Activated CD4-positive, alpha-beta T cell treated with anti-CD3 and anti-CD28 coated beads, Interleukin-2, Interleukin-4, amounts not matched to agents 100 ng/mL and 50 ng/mL, durations not matched to agents 16 hours and 8 hours (primary cell): ENCODE measurements at places on chromosomes 12 and 14.
A peak's percentile ranks its signal among the peaks of the same experiment; 100 is the strongest.

- DNase-seq, result no peak
Observed at GRCh38 chr12:89857652-89858274, 149.1 kb upstream of the ATP2B1 start.

DNA sequence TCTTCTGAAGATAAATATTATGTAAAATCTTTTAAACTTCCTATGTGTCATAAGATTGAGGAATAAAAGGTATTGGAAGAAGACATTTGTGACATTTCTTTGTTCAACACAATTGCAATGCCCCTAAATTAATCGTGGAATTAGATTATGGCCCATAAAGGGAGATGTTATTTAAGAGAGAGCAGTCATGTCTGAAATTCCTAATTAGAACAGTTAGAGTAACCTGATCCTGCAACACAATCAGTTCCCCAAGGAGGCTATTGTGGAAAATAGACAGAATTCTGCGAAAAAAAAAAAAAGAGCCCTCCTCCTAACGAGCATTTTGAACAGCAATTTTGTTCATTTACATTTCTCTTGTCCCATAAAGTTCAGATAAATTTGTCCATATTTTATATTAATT, 339.5 kb downstream of the PAWR start:
- DNase-seq, result no peak

DNA sequence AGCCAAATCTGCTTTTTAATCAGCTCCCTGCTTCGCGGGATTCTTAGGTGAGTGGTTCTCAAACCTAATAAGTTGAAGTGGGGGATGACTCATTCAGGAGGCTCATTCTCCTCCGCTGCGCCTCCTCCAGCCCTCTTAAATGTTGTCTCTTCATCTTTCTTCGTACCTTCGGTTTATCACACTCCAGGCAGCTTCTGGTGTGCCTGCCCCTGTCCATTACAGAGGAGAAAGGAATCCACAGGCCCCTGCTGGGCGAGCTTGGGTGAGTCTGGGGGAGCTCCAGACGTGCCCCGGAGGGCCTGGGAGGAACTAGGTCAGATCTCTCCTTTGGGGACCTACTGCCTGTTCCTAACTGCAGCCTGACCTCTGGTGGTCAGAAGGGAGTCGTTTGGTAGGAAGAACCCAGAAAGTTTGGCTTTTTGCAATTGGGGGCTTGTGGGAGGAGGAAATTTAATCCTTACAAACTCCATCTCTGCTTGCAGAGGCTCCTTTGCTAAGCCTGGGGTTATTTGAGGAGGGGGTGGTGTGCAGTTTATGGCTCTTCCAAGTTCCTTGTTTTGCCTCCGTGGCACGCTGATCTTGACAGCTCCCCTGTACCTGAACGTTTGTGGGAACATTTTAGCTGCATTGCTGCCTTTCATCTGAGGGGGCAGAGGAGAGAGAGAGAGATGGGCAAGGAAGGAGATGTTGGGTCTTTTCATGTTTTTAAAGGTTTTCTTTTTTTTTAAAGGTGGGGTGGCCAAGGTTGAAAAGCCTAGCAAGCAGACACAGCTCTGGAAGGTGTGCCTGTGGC, 84.1 kb upstream of the GNG2 start:
- peak; percentile 36 for DNase-seq

DNA sequence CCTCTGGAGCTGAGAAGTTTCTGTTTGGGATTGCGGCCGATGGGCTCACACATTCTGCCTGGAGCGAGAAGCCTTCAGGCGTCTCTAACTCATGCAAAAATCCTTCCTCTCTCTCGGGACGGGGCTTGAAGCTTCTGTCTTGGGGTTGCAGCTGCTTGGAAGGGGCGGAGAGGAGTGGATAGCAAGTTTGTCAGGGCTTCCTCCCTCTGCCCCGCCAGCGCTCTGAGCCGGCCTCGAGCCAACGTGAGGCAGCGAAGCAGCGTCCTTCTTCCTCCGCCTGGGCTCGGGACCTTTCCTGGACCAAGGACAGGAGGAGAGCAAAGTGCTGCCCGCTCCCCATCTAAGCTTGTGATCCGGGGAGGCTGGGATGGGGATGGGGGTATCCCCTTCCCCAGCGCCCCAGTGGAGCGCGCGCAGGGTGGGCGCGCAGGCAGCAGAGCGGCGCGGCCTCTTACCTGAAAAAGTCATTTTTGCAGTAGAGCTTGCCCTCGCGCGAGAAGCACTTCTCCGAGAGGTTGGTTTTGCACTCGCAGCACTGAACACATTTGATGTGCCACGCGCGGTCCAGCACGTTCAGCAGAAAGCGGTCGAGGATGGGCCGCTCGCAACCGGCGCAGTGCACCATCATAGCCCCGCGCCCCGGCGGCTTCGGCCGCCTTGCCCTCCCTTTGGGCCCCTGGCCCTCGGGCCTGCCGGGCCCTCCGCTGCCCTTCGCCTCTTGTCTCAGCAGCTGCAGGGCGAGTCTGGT, 626 bp downstream of the LHX5 start:
- no peak for DNase-seq

- DNase-seq, result no peak
Observed at GRCh38 chr12:92425165-92425564, 277.6 kb upstream of the PLEKHG7 start.

DNA sequence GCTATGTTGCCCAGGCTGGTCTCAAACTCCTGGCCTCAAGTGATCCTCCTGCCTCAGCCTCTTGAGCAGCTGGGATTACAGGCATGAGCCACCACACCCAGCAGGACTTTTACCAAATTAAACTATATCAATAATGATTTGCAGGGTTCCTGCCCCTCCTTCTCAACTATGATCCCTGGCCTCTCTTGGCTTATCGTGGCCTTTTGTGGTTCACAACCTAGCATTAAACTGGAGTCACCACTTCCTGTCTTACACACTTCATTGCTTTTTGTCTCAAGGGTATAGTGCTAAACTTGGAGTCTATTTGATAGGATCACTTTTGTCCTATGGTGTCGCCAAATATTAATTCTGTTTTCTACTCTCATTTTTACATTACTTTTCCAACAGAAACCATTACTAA, 64.5 kb downstream of the SEC23A start:
- no peak for DNase-seq

- no peak for DNase-seq
Observed at GRCh38 chr14:23578560-23579310, at the start of gene JPH4. TSS of gene JPH4 (minus strand) at chr14:23578790. CDS start at chr14:23577453, 1,337 bp downstream.

- DNase-seq, result no peak
Observed at GRCh38 chr12:66020481-66020880, 110.1 kb downstream of the LLPH start.

GRCh38 chr14:32694795-32695449, 243.8 kb upstream of the NPAS3 start:
- DNase-seq, result no peak

DNA sequence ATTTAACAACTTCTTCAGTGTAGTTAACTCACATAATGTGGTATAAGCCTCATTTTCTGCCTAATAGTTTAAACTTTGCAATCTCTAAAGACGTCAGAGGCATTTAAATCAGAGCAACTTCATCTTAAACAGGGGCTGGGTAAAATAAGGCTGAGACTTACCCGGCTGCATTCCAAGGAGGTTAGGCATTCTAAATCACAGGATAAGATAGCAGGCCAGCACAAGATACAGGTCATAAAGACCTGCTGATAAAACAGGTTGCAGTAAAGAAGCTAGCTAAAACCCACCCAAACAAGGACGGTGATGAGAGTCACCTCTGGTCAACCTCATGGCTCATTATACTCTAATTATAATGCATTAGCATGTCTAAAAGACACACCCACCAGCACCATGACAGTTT, 115.6 kb upstream of the PKP2 start:
- no peak for DNase-seq

DNA sequence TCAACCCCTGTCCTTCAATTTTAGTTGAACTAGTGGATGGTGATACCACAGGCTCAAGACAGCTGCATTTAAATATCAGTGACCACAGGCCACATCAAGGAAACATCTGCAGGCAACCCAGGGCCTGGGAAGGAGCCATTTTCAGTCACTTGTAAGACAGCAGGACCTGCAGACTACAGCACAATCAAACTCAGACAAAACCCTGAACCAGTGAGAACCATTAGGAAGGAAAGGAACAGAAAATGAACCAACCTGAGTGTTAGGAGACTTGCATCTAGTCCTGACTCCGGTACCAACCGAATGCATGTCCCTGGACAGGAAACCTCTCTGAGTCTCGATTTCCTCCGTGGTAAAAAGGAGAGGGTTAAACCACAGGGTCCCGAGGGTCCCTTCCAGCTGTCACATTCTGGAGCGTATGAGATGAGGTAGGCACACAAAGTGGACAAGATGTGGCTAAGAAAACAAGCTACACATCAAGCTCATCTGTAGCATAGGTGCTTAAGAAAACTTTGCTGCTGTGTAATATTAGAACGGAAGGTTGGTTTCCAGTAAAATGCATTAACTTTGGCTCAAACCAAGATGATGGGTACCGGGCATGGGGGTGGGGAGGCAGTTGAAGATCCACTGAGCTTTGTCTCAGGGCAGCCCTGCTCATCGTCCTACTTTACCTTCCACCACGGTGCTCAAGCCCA, 1.6 kb upstream of the CDKN1B start:
- peak; percentile 66 for DNase-seq

DNA sequence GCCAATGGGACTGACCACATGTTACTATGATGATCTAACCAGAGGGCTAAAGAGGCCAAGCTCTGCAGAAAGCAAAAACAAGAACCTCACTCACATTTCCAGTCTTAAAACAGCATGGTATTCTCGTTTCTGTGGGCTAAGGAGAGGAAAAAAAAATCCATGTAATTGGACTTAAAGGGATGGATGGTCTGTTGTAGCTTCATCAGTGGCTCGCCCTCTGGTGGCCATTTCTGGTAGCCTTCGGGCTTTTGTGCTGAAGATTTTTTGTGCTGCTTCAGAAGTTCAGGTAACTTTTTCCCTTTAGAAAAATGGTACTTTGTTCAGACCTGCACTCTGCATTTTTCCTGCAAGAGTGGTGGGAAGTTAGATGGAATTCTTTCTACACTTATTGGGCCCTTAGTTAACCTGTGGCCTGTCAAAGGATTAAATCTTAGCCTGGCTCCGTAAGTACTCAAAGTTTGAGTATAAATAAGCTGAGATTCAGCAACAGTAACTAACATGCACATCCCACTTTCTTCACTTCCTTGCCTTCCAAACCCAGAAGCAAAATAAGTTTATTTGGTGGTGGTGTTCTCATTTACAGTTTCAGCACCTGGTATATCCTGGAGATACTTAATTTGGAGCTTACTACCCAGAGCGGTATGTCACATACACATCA, 22.3 kb downstream of the DCAF4 start:
- DNase-seq, result peak; percentile 60

GRCh38 chr12:130768120-130768519, 52.0 kb upstream of the RIMBP2 start:
- DNase-seq, result peak; percentile 51

GRCh38 chr12:8037046-8037663, 4.6 kb downstream of the FOXJ2 start:
- DNase-seq, result no peak

GRCh38 chr12:122951979-122952892, 14.0 kb downstream of the ABCB9 start:
- peak; percentile 77 for DNase-seq

GRCh38 chr14:68888025-68888850, 90.9 kb downstream of the ACTN1 start:
- no peak for DNase-seq

DNA sequence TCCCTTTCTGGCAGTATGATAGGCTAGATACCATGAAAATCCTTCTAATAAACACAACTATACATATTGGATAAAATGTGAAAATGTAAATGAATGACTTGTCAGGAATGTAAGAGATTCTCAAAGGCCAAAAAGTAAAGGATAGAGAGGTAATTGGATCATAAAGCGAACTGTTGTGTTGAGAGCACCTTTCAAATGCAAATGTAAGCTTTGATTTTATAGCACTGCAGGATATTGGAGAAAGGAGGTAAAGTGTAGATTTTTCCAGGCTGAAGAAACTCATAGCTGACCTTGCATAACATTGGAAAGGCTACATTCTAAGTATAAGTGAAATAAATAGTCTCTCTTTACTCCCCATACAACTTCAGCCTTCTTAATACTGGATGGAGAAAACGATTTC, 54.0 kb downstream of the PTPRB start:
- no peak for DNase-seq

DNA sequence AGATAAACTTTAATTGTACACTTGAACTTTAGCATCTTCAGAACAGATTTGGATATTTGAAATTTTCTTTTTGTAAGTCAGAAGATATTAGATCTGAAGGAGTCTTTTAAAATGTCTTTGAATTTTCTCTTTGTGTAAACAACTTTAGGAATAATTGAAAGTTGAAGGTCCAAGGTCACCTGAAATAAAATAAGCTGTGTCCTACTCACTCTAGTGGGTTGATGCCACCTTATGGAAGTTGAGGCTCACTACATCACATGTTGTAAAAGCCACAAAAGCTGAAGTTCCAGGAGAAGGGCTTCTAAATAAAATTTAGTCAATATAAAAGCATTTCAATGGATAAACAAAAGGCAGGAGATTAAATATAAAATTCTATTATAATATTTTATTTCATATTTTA, 122.0 kb upstream of the ATXN7L3B start:
- DNase-seq, result no peak

DNA sequence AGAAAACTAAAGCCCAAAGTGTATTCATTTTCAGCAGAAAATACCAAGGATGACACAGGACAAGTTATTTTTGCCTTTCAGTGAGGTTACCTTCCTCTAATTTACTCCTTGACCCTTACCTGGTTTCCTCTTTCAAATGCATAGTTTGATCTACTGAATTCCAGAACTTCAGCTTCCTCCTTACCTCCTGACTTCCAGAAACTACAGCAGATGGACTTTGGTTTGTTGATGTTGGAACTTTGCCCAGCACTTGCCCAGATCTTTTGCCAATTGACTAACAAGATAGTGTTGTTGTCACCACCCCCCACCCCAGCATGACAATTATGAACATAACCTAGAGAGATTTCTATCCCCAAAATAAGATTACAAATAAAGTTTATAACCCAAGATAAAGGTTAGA, 63.2 kb downstream of the NAV3 start:
- no peak for DNase-seq

DNA sequence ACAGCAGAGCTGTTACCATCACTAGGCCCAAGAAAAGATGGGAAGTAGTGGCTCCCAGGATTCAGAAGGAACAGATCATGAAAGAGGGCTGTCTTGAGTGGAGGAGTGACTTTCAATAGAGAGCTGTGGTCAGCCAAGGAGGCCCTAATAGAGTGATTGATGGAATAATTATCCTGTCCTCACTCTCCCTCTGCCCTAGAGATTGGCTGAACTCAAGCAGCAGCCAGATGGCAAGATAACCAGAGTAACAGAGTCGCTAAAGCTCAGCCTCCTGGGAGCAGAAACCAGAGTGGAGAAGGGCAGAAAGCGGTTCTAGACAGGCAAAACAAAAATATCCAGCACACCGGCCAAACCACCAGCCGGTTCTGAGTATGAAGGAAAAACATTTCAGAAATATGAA, 23.1 kb downstream of the GMFB start:
- no peak for DNase-seq

DNA sequence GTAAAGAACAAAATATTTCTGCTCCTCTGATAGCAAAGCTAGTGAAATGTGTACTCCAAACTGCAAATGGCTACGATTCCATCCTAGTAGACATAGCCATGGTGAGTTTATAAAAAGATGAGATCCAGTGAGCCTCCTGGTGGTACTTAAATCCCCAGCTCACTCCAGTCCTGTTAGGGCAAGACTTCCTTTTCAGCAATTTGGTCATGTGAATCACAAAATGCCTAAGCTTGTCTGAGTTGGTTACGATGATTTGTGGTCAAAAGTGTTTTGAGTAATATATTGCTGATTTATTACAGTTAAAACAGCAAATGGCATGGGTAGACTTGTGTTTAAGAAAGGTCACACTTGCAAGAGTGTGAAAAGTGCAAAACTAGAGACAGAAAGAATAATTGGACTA, 102.7 kb upstream of the NAV3 start:
- DNase-seq, result no peak

- DNase-seq, result no peak
Observed at GRCh38 chr12:120902846-120903411, 1.2 kb downstream of the SPPL3 start.

- DNase-seq, result no peak
Observed at GRCh38 chr12:65014504-65015271, 106.4 kb downstream of the WIF1 start.
